Osteoblast (primary cell): ENCODE measurements at places on chromosomes 2 and 18. TPM values are rescaled to one million over a fixed set of nuclear protein-coding genes. Genes with fewer than 3 reads are reported as not detected.
A peak's percentile ranks its signal among the peaks of the same experiment; 100 is the strongest.

DNA sequence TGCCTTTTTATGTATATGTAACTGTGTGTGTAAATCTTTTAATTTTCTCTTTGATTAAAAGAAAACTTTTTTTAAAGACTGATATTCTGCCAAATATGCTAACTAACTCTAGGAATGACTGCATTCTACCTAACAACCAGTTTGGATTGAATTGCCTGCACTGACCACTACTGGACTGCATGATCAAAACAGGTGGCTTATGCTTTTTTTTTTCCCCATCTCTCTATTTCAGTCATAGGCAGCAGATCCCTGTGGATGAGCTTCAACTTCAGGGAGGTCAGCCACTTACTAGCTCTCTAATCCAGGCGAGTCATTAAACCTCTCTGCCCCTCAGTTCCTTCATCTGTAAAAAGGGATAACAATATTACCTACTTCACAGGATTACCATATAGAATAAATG is 138.6 kb upstream of the SERTAD2 start:
- DNase-seq: peak; percentile 23

DNA sequence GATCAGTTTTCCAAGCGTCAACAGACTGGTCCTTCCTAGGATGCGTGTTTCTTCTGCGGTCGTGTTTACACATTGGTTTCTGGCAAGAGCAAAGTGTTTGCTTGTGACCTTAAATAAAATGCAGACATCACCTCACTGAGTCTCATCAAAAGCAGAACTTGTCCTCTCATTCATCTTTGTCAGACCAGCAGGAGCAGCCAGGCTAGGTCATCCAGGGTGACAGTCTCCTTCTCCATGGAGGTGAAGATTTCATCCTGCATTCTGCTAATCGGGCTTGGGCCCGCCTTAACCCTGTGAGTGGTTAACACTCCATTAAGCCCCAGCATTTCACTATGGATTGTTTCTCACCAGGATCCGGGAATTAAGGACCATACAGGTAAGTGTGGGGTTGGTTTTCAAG is 64.2 kb upstream of the PID1 start:
- no peak for DNase-seq

DNA sequence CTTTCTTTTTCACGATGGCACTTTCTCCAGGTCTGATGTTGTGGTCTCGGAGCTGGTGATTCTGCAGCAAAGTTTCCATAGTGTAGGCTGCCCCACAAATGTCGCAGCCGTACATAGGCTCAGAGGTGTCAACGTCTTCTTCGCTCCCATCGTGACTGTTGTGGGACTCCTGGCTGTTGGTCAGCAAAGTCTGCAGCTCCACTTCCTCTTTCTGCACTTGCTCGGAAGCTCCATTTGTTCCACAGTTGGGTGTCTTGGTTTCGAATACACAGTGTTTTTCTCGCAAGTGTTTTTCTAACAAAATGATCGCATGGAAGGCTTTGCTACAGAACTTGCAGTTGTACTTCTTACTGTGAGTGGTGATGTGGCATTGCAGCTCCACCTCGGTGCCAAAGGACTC is 126.8 kb downstream of the ZNF521 start:
- DNase-seq: no peak

DNA sequence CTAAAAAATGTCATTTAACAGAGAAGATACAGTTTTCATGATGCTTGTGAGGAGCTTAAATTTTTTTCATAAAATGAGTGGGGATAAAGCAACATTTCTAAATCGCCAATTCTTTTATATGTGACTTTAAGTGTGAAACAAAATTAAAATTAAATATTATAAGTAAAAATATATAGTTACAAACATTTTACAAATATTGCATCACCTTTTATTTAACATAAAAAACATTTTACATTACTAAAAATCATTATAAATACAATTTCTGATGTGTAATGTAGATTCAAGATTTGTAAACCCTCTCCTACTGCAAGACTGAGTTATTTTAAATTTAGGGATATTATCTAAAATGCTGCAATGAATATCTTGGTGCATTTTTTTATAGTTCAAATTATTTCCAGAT is 44.4 kb upstream of the GATA6 start:
- DNase-seq: no peak

GRCh38 chr2:103459283-103459682 is 697.5 kb downstream of the TMEM182 start:
- DNase-seq: peak; percentile 13

- DNase-seq: peak; percentile 92
Observed at GRCh38 chr18:48946329-48946835, 4.4 kb downstream of the SMAD7 start.

- DNase-seq: no peak
Observed at GRCh38 chr2:78861546-78861945, 164.0 kb upstream of the REG3G start.

DNA sequence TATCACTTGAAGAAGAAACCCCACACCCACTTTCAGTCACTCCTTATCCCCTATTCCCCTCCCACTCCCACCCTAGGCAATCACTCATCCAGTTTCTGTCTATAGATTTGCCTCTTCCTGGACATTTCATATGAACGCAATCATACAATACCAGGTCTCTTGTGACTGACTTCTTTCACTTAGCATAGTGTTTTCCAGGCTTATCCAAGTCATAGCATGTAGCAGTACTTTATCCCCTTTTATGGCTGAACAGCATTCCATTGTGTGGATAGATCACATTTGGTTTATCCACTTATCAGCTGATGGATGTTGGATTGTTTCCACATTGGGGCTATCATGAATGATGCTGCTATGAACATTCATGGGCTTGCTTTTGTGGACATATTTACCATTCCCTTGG is 6.6 kb downstream of the CFAP221 start:
- no peak for DNase-seq

- no peak for DNase-seq
Observed at GRCh38 chr2:188449561-188449960, 157.9 kb downstream of the GULP1 start.

GRCh38 chr2:228581731-228582130 is 400.2 kb upstream of the SPHKAP start:
- DNase-seq: no peak

GRCh38 chr2:129483366-129483765 is 496.1 kb upstream of the RAB6C start:
- DNase-seq: no peak

GRCh38 chr2:95539290-95539689 is 52.5 kb upstream of the TRIM43 start:
- no peak for DNase-seq

DNA sequence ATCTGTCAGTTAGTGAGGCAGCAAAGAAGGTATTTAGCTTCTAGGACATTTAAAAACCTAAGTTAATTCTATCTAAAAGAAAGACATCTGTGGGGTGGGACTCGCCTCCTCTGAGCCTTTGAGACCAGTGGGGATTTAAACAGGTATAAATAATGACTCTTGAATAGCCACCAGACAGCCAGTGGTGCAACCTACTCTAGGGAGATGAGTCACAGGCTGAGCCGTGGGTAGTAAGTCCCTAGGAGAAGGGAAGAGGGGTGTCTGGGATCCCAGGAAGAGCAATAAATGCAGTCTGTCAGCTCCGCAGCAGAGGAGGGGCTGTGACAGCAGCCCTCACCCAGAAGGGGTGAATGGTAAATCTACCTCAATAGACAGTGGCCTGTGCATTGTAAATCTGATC is 43.1 kb upstream of the GALNT3 start:
- DNase-seq: peak; percentile 45

GRCh38 chr2:212001325-212001724 is 537.3 kb downstream of the ERBB4 start:
- DNase-seq: no peak

GRCh38 chr2:140270224-140270623 is 1490.0 kb upstream of the NXPH2 start:
- no peak for DNase-seq

DNA sequence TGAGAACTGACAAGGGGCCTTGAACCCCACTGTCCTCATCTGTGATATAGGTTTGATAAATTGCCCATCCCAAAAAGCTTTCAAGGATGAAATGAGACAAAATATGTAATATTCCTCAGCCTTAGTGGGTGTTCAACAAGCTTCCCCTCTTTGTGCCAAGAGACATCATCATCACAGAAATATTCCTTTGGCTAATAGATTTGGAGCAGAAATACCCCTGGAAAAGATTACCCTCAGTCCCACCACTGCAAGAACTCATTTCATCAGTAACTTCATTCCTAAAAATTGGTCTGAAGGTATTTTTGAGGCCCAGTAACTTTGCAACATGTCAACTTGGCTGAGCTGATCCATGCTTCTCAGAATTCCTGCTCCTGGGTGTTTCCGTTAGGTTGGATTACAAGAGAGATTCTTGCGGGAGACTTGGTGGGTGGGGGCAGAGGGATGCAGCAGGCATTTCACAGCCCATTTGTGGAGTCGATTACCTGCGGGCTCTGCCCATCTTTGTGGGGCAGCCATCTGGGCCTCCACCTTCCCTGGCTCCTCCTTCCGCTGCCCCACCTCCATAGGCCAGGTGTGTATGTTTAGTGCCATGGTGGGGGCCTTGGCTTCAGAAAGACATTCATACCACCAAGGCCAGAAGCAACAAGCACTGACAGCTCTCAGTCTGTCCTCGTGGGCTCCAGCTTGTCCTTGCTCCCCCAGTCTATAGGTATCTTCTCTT is 263.9 kb downstream of the GLI2 start:
- DNase-seq: no peak

The FHOD3 gene
- 13.0 and 17.4 TPM in 2 replicates for total RNA-seq

The EMILIN2 gene
- total RNA-seq: 4.3 and 5.0 TPM in 2 replicates

The ALPG gene
- not detected in 2 replicates for total RNA-seq

The CELF4 gene
- not detected in 2 replicates for total RNA-seq

The SLC5A7 gene
- not detected in 2 replicates for total RNA-seq

The GRB14 gene
- 0.72 and 0.88 TPM in 2 replicates for total RNA-seq

The RIT2 gene
- not detected in 2 replicates for total RNA-seq

The FMNL2 gene
- 24.2 and 26.2 TPM in 2 replicates for total RNA-seq

The ADI1 gene
- total RNA-seq: 51.3 and 55.4 TPM in 2 replicates

The CYP20A1 gene
- 49.5 and 51.4 TPM in 2 replicates for total RNA-seq
